Spinal cord (tissue), 10 donors: ENCODE measurements at places on chromosomes 1 and 21.

DNA sequence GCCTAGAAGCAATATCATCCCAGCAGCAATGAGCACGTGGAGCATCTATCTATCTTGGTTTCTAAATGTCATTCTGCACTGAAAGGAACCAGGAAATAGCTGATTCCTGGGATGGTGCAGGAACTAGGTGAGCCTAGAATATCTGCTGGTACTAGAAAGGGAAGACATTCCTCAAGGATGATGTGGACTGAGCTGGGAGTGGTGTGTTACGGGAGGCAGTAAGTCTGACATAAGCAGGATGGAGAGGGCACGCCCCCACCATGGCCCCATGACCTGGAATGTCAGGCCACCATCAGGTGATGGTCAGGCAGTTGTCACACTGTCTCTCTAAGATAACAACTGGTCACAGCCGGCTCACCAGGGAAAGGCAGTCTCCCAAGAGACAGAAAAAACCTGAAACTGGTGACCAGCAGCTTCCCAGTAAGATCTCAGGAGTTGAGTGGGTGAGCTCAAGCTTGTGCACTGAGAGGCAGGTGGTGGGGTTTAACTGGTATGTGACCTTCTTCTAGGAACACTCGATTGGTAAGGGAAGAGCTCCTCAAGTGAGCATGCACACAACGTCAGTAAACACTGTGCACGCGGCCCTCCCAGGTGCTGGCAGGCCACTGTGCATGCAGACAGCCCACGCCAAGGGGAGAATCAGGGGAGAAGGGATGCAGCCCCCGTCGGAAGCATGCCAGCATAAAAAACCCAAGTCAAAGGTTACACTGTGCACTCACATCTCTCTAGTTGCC is 148.7 kb downstream of the ADSS2 start:
- DNase-seq: no peak

DNA sequence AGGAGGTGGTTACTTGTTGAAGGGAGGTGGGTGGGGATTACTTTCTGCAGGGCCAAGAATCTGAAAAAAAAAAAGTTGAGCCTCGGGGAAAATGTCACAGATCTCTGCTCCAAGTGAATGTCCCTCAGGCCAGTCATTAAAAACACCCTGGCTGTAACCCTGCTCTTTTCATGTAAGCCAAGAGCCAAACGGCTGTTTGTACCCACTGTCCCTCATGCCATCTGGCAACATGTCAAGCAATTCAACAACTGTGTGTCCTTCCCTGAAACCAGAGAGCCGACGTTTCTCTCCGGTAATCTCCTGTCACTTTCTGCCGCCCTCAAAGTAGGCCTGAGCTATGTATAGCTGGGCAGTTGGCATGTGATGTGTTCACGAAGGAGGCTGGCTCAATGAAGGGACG is 14.7 kb downstream of the CASQ2 start:
- DNase-seq: peak; percentile 6

GRCh38 chr1:109567877-109568672 is 19.7 kb downstream of the GNAI3 start:
- DNase-seq: no peak

DNA sequence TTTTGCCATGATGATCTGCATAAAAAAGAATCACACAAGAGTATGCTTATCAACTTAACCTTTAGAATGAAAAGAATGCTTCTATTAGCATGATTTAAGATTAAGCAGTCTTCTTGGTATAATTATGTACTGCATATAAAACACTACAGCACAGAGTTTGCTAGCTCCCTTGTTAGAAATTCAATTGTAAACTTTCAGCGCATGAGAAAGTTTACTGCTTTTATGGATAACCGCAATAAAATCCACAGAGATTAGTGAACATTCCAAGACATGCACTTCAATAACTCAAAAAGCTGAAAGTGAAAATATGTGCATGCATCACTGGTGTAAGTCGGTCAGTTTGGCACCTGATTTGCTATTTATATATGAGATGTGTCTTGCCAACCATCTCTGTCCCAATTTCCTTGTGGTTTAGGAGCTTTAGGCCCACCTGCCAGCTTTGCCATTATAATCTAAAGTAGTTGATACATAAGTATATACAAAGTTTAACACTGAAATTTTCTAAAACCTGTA is 16.9 kb downstream of the CCT8 start:
- no peak for DNase-seq

DNA sequence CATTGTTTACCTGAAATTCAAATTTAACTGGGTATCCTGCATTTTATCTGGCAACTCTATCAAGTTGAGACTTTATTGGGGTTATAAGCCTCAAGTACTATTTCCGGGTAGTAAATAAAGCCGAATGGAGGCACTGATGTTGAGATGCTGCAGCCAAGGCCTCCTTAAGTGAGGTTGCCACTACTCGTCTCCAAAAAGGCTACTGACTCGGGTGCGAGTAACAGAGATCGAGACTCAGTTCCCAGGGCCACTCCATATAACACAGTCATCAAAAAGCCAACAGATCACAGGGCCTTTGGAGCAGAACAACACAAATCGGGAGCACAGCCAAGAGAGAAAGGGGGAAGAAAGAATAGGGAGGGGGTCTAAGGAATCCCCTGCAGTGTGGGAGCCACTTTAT is 524 bp downstream of the COPA start:
- no peak for DNase-seq

GRCh38 chr21:15088488-15088887 is 23.7 kb upstream of the NRIP1 start:
- no peak for DNase-seq

GRCh38 chr1:153987621-153988020 is 1.5 kb upstream of the RAB13 start:
- no peak for DNase-seq

DNA sequence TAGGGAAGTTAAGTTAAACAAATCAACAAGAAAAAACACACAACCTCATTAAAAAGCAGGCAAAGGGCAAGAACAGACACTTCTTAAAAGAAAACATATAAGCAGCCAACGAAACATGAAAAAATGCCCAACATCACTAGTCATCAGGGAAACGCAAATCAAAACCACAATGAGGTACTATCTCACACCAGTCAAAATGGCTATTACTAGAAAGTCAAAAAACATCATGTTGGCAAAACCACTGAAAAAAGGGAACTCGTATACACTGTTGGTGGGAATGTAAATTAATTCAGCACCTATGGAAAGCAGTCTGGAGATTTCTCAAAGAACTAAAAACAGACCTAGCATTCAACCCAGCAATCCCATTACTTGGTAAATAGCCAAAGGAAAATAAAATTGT is 51.1 kb downstream of the HSF2BP start:
- no peak for DNase-seq

- no peak for DNase-seq
Observed at GRCh38 chr1:176925223-176925622, 239.3 kb downstream of the ASTN1 start.

GRCh38 chr1:67642629-67643028 is 42.4 kb upstream of the GADD45A start:
- no peak for DNase-seq

DNA sequence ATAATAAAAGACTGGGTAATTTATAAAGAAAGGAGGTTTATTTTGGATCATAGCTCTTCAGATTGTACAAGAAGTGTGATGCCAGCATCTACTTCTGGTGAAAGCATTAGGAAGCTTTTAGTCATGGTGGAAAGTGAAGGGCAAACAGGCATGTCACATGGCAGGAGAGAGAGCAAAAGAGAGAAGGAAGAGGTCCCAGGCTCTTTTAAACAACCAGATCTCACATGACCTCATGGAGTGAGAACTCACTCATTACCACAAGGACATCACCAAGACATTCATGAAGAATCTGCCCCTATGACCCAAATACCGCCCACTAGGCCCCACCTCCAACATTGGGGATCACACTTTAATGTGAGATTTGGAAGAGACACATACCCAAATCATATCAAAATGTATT is 10.0 kb downstream of the RPTN start:
- no peak for DNase-seq

- no peak for DNase-seq
Observed at GRCh38 chr1:113999799-114000198, 20.5 kb downstream of the OLFML3 start.

DNA sequence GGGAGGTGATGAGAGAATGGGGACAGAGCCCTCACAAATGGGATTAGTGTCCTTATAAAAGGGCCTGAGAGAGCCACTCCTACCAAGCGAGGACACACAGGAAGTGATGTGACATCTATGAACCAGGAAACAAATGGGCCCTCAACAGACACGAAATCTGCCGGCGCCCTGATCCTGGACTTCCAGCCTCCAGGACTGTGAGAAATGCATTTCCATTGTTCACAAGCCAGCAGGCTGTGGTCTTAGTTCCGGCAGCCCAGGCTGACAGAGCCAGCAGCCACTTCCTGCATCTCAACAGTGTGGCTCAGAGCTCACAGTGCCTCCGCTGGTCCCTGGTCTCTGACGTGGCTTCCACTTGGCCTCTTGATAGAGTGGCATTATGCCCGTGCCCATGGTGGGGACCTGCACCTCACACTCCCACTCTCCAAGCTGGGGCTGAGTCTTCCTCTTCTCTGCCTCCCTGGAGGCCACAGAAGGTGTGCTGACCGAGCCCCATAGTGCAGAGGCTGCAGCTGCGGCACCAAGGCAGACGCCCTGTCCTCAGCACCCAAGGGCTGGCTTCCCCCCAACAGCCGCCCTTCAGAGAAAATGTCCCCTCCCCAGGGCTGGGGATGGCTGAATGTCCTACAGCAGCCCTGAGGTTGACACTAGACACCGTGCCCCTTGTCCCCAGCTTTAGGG is 44.9 kb downstream of the ACOT7 start:
- no peak for DNase-seq

DNA sequence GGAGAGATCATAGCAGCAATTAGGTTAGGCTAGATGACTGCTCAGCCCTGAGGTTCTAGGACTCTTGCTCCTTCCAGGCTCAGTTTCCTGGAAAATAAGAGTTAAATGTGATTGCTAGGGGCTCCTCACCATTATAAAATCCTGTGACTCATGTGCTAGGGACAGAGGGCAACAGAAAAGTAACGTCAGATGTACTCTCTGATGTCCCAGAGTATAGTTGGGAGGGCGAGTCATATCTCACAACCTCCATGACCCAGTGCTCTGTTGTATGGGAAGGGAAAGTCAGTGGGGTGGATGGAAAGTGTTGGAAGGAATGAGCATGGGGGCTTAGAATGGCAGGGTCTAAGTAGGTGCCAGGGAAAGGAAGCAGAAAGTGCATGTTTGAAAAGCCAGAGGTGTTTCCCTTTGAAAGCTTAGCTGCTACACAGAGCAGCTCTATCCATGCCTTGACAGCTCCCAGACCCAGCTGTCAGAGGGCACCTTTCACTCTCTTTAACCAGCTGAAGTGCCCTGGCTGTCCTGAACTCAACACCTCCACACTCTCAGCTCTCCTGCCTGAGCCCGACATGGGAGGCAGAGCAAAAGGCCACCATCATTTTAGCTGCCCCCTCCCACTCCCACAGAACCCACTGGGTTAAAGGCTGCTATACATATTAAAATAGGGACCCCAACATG is 11.6 kb downstream of the GJA5 start:
- no peak for DNase-seq

DNA sequence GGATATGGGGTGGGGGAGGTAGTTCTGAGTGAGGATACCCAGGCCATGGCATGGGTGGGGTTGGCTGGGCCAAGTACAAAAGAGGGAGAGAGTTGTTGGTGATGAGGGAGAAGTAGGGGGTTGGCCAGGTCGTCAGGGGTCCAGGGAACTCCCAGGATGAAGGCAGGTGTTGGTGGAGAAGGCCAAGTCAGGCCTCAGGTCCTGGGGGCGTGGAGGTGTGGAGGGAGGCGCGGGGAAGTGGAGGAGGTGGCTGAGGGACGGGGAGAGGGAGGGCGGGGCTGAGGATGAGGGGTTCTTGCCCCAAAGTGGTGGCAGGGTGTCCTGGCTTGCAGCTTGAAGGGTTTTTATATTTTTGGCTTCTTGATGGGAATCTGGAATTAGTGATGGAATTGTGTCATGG is 61.1 kb downstream of the FOXO6 start:
- no peak for DNase-seq

GRCh38 chr1:220182656-220183055 is 88.7 kb downstream of the IARS2 start:
- DNase-seq: no peak

DNA sequence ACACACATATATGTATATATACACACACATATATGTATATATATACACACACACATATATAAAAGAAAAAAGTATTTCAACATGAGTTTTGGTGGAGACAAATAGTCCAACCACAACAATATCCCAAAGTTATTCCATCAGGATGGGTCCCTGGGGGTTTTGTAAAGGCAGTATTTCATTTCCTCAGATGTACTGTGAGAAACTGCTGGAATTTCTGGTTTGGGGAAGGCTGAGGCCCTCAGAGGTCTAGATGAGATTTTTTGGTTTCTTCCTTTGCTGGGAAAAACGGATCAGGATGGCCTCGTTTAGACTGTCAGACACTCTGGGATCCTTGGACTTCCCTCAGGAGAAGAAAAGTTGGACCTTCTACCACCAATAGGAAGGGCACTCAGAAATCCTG is 36.5 kb upstream of the TENT5B start:
- DNase-seq: no peak

DNA sequence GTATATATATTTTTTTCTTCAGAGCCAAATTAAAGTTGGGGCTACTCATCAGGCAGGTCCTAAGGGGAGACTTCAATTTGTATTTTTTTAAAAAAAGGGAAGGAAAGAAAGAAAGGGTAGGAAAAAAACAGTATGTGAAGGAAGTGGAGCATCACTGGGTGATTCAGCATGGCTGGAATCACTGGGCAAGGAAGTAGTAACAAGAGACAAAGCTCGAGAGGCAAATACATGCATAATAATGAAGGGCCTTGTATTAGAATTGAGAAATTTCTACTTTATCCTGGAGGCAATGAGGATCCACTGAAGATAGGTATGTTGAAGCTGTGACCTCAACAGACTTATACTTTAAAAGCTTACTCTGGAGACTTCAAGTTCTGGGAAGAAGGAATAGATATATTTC is 184.4 kb downstream of the COQ8A start:
- no peak for DNase-seq
